ENCODE measurements at places on chromosomes 12 and 14.

DNA sequence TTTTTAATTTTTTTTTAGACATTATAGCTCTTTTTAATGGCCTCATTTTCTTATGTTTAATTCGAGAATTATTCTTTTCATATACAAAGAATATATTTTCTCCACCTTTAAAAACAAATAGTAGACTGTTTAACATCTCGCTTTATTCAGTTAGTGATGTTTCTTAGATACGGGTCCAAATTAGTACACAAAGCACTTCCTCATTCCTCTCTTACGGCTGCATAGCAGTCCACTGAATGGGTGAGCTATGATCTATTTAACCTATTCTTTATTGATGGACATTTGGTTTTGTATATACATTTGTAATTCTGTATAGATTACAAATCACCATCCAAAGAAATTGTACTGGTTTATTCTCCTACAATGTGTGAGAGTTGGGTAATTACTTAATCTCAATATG lies 8.3 kb upstream of the GPR162 start:
- no peak for DNase-seq

DNA sequence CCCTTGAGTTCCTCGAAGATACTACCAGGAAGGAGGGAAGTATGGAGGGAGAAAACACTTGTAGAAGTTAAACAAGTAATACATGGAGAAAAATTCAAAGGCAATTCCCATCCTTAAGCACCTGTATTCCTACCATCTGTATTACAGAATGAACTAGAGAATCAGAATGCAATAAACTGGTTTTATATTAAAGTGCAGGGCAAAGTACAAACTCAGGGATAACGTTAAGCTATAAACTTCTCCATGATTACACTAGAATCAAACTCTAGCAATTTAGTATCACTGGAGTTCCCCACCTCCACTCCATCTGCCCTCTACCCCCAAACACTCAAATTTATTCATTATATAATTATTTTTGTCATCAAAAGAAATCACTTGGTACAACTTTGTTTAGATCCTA lies 13.1 kb downstream of the PAWR start:
- no peak for DNase-seq

DNA sequence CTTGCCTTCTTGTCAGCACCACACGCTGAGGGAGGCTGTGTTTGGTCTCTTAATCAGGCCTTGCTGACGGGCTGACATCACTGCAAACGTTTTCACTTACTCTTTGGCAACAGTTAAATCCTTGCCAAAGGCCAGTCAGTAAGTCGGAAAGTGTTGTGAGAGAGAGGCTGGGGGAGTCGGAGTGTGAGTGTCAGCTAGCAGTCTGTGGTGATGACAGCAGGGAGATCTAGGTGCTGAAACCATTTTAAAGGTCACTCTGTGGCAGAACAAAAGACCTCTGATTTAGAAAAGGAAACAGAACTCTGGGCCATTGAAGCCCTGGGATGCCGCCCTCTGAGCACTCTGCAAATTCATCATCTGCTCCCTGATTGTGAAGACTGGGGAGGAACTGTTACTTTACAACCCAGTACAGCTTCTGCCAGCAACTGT lies 143.5 kb downstream of the PAX9 start:
- no peak for DNase-seq

DNA sequence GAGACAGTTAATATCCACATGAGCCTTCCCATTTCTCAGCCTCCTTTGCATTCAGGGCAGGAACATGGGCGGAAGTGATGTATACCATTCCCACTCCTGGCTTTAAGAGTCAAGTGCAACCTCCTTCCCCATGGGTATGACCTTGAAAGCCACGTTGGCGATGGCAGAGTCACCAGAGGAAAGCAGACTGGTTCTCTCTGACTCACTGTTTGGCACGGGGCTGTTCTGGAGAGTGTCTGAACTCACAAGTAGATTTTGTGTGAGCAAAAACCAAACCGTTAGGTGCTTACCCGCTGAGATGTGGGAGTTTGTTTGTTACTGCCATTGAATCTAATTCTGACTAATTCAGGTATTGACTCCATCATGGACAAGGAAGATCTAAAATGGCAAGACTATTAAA lies 36.7 kb upstream of the PZP start:
- no peak for DNase-seq

DNA sequence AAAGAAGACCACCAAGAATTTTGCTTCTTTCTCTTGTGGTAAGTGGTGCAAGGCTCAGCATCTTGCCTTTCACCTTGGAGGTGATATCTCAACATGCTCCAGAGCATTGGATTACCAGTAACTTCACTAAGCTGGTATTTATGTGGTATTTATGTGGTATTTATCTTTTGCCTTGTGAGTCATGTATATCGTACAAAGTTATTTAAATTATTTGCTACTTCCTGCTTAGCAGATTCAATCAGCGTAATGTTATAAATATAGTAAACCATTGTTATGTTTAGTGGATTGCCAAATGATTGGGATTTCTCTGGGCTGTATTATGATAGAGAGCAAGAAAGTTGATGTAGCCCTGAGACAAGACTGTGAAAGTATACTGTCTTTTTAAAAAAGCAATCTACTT lies 366.4 kb downstream of the IPO8 start:
- no peak for DNase-seq

- no peak for DNase-seq
These were observed 311.7 kb upstream of the FKBP4 start for GRCh38 chr12:2482938-2483660.

- DNase-seq: no peak
These were observed 3.7 kb downstream of the OR10G2 start for GRCh38 chr14:21631084-21631483.

- no peak for DNase-seq
These were observed 10.1 kb downstream of the DIABLO start for GRCh38 chr12:122215771-122216170.

DNA sequence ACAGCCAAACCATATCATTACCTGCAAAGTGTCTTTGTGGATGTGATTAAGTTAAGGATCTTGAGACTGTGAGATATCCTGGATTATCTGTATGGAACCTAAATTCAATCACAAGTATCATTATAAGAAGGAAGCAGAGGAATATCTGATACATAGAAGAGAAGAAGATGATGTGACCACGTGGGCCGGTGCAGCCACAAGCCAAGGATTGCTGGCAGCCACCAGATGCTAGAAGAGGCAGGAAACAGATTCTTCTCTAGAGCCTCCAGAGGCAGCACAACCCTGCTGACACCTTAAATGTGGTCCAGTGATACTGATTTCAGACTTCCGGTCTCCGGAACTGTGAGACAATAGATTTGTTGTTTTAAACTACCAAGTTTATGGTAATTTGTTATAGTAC lies 6.1 kb upstream of the IFI27L2 start:
- DNase-seq: no peak

GRCh38 chr12:118430516-118430915 lies 54.2 kb downstream of the SUDS3 start:
- no peak for DNase-seq

GRCh38 chr12:72273499-72273837 lies 1.3 kb downstream of the TRHDE start:
- DNase-seq: no peak

GRCh38 chr14:92613681-92614260 lies 100.2 kb downstream of the RIN3 start:
- DNase-seq: no peak

- DNase-seq: no peak
These were observed 40.9 kb downstream of the FRMD6 start for GRCh38 chr14:51692646-51693045.

GRCh38 chr12:132171293-132171967 lies 27.2 kb downstream of the NOC4L start:
- no peak for DNase-seq

DNA sequence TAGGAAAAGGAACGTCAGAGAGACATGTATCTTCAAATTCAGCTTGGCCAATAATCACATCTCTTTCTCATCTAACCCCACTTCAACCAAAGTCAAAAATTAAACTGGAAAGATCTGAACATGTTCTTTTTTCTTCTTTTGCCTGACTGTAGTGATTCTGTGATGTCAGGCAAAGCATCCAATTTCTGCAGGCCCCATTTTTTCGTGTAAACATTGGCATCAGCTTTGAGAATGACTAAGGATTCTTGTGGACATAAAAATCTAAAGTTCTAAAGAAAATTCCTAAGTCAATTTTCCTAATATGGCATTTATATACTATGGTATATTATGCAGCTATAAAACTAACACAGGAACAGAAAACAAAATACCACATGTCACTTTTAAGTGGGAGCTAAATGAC lies 89.1 kb downstream of the STXBP6 start:
- DNase-seq: no peak

DNA sequence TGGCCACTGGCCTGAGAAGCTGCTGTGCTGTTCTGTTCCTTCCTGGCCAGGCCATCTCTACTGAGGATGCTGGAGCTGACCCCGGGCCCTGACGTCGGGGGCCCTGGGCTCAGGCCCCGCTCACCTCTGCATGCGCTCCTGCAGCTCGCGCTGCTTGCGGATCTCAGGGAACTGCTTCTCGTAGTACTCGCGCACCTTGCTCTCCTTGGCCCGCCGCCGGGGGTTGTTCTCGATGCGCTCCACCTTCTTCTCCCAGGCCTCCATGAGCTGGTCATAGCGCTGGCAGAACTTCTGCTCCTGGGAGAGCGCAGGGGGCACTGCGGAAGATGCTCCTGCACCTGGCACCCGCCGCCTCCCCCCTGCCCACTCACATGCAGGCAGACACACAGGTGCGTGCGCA lies 135.6 kb downstream of the RFLNA start:
- DNase-seq: no peak

DNA sequence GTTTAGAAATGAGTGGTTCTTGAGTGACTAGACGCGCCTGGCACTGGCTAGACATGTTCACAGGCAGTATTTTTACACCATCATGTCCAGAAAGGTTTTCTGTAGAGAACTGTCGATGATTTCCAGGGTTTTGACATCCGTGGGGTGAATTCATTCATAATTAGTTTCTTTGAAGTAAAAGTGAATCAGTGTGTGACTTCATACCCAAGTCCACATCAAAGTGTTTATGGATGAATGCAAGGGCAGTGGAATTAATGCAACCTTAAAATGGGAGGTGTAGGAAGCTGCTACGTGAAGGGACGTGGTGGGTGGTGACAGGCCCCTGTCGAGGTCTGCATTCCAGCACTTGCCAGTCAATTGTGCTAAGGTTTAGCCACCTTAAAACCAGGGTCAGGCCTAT lies 38.4 kb upstream of the ELK3 start:
- DNase-seq: no peak

- DNase-seq: no peak
These were observed 12.2 kb downstream of the CAPZA3 start for GRCh38 chr12:18750085-18750484.

- DNase-seq: no peak
These were observed 98.0 kb upstream of the USP15 start for GRCh38 chr12:62162214-62162613.

DNA sequence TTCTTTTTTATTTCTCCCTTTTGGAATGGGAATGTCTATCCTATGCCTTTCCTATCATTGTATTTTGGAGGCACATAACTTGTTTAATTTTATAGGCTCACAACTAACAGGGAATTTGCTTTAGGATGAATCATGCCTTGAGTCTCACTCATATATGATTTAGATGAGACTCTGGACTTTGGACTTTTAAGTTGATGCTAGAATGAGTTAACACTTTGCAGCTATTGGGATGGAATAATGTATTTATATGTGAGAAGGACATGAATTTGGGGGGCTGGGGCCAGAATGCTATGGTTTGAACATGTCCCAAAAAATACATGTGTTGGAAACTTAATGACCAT lies 365.3 kb downstream of the ZFP36L1 start:
- no peak for DNase-seq

- no peak for DNase-seq
These were observed 6.2 kb upstream of the CGRRF1 start for GRCh38 chr14:54503486-54503885.

- DNase-seq: no peak
These were observed 47.6 kb upstream of the PSMA6 start for GRCh38 chr14:35244542-35244941.

DNA sequence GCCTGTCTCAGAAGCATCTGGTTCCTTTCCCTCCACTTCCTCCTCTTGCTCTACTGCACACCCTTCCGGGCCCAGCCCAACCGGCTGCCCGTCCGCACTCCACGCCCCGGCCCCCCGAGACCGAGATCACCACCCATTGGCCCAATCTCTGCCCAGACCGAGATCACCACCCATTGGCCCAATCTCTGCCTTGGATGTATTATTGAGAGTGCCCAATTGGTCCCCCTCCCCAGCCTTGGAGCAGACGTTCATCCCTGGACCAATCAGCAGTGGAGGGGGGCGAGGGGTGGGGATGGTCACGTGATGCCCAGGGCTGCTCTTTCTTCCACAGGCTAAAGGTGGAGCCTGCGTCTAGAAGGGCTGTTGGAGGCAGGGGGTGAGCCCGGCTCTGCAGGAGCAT lies 75.6 kb upstream of the TMEM132C start:
- DNase-seq: no peak

DNA sequence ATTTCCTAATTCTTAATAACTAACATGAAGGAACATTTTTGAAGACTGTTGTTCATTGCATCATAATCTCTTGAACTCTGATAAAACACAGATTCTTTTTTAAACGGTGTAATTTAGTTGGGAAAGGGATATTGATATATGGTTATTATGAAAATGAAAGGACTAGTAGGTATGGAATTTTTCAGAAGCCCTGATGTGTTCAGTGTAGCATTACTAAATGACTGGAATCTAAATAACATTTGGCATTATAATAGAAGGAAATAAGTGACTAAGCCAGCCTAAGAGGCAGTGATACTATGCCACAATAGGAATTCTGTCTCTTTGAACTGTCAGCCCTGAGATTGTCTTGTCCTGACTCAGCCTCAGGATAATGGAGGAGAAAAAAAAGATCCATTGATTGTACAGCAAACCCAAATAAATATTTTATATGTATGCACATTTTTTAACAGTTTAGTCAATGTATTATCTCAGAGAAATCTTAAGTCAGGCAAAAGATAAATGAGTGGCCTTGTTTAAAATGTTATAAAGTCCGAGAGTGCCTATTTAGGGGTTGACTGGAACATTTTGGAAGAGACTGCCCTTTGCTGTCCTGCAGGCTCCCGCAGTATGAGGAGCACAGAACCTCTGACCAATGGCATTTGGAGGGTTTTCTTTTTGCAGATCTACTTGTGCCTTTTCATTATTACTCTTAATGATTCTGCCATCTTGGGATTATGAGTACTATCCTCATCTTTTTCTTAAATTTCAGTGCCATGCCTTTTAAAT lies 271.2 kb downstream of the EGLN3 start:
- DNase-seq: no peak

DNA sequence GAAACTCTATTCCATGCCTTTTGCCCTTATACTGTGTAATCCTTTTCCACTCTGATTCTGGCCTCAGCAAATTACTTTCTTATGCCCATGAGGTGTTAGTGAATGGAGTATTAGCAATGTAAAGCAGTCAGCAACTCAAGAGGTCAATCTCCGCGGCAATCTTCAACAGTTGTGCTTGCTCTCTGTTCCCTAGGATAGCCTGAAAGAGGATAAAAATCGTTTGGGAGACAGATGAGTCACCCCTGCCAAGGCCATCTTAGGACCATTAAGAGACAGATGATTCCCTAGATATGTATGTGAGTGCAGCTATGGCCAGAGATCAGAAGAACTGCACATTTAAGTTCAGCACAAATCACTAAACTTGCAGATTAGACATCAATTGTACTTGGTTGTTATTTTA lies 1145.8 kb downstream of the GALC start:
- no peak for DNase-seq
